ENCODE measurements at places on chromosomes 1 and 21. TPM values are rescaled to one million over a fixed set of nuclear protein-coding genes. Genes with fewer than 3 reads are reported as not detected.

Gene NID1
- 89.3 TPM for total RNA-seq

Gene HCRTR1
- total RNA-seq, result 0.18 TPM

Gene ACTN2
- 0.49 TPM for total RNA-seq

Gene CR1L
- not detected for total RNA-seq

Gene DUSP10
- 1.4 TPM for total RNA-seq

Gene PTPRC
- total RNA-seq, result 1.4 TPM

Gene TOMM40L
- 9.2 TPM for total RNA-seq

Gene ESRRG
- not detected for total RNA-seq

Gene PLOD1
- total RNA-seq, result 156 TPM

Gene IRF6
- 0.64 TPM for total RNA-seq

Gene KLHDC7A
- 0.31 TPM for total RNA-seq

Gene CD2
- 0.10 TPM for total RNA-seq

Gene H3-3A
- total RNA-seq, result 404 TPM

Data from Panc1 (cell line).